CD8-positive, alpha-beta T cell (primary cell): ENCODE measurements at places on chromosomes 1 and 21.
A peak's percentile ranks its signal among the peaks of the same experiment; 100 is the strongest.

DNA sequence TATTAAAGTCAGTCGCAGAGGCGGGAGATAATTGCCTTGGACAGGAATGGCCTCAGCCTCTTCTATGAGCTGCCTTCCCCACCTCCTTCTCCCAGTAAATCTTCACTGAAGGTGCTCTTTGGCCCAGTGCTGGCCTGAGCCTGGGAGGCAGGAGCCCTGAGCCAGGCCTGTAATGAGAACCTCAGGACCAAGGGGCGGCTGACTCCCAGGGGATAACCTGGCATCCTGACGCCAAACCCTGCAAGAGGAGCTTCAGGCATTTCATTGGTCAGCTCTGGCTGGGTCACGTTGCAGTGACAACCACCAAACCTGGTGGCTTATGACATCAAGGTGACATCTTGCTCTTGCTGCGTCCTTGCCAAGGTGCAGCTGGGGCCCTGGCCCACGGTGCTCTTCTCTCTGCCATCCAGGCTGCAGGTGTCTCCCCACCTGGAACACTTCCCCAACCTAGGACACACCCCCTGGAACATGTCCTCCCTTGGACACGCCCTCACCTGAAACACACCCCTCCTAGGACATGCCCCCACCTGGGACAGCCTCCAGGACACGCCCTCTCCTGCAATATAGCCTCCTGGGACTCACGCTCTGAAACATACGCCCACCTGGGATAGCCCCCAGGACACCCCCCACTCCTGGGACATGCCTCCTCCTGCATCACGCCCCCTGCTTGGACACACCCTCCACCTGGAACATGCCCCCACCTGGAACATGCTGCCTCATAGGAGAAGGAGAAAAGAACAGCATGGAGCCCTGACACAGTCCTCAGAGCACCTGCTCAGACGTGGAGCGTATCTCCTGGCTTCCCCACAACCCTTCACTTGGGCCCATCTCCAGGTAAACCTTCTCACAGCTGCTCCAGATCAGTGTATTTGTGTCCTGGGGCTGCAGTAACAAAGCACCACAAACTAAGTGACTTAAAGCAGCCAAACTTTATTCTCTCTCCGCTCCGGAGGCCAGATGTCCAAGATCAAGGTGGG lies 333.6 kb downstream of the NPHP4 start:
- DNase-seq = no peak

- no peak for DNase-seq
Observed at GRCh38 chr21:34690793-34691175, 22.0 kb downstream of the CLIC6 start.

DNA sequence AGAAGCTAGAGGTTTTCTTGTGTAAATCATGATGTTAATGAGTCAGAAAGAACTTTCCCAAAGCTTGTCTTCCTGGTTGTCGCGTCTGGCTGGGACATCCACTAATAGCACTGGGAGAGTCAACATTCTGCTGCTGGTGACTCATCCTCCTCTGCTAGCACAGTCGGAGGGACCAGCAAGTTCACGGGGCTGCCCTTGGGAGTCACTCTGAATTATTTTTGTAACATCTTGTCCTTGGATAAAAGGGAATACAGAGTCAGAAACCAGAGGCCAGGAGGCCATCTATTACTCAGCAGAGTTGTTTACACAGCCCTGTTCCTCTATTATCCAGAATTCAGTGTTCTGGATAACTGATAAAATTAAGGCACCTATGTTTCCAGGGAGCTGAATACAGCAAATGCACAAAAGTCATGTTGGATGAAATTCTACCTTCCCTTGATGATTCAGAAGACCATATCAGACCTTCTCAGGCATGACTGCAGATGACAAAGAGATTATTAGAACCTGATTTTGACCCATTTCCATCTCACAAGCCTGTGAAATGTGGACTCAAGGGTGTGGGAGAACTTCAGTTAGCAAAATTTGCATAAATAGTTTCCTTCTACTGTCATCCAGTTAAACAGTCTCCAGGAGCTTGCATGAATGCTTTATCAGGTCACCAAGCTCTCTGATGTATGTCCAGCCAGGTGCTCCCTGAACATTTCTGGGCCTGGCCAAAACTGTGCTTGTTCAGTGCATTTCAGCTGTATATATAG lies 68.1 kb downstream of the JAK1 start:
- DNase-seq = peak; percentile 25

DNA sequence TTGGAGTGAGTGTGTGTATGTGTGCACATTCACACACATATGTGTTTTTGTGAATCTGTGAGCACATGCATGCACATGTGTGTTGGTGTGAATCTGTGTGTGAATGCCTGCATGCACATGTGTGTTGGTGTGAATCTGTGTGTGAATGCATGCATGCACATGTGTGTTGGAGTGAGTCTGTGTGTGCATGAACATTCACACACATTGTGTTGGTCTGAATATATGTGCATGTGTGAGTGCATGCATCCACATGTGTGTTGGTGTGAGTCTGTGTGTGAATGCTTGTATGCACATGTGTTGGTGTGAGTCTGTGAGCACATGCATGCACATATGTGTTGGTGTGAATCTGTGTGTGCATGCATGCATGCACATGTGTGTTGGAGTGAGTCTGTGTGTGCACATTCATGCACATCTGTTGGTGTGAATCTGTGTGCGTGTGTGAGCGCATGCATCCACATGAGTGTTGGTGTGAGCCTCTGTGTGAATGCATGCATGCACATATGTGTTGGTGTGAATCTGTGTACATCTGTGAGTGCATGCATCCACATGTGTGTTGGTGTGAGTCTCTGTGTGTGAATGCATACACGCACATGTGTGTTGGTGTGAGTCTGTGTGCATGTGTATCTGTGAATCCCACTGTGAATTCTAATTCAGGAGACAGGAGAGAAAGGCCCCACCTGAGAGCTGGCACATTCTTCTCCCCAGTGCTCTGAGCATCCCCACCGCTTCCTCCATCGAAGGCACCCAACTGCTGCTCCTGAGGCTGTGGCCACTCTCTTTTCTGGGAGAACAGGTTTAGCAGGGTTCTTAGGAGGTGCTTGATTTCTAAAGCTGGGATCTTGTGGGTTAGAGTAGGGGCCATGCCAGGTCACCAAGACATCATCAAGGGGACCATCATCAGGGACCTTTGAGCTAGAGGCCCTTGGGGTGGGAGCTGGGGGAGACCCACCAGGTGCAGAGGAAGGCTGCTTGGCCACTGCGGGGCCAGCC lies 117.5 kb upstream of the ARHGEF16 start:
- no peak for DNase-seq

DNA sequence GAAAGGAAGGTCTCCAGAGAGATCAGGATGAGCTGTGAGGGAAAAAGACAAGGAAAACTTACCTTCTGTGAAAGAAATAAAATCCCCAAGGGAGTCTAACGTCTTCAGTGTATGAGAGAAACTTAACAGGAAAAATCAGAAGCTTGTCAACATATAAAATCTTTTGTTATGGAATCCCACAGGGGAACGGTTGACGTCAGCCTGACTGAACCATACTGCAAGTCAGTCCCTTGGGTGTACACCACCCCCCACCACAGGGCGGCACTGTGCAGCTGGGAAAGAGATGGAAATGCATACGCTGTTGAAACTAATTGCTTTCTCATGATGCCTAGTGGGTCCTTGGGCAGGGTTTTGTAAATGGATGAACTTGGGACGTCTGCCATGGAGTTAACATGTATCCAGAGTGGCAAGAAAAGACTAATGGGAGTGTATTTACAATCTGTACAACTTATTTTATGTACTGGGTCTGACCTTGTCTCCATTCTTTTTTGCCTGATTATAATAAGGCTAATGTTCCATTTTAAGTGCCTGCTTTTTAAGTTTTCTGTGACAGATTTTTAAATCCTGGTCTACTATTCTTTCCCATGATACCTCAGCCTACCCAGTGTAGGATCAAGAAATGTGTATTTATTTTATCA lies 22.7 kb downstream of the UTP25 start:
- DNase-seq = no peak

DNA sequence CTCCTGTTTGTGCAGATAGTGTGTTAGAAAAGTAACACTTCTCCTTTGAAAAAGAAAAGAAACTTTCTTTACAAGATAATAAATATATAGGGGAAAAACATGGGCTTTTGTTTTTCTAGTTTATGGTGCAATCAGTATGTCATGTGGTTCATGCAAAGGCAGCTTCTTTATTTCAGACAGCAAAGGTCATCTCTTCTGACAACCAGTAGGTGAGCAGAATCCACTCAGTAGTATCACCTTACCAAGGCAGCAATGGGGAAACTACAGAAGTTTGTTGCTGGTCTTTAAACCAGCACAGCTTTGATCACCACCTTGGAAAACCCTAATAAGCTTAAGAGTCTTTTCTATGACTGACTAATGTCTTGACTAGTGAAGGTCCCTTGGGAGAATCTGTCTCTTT lies 13.0 kb upstream of the SAMSN1 start:
- DNase-seq = no peak

- DNase-seq = no peak
Observed at GRCh38 chr21:33022489-33022827, 3.3 kb upstream of the OLIG2 start.

GRCh38 chr1:214281720-214282629 lies 1.0 kb downstream of the SMYD2 start:
- DNase-seq = no peak

DNA sequence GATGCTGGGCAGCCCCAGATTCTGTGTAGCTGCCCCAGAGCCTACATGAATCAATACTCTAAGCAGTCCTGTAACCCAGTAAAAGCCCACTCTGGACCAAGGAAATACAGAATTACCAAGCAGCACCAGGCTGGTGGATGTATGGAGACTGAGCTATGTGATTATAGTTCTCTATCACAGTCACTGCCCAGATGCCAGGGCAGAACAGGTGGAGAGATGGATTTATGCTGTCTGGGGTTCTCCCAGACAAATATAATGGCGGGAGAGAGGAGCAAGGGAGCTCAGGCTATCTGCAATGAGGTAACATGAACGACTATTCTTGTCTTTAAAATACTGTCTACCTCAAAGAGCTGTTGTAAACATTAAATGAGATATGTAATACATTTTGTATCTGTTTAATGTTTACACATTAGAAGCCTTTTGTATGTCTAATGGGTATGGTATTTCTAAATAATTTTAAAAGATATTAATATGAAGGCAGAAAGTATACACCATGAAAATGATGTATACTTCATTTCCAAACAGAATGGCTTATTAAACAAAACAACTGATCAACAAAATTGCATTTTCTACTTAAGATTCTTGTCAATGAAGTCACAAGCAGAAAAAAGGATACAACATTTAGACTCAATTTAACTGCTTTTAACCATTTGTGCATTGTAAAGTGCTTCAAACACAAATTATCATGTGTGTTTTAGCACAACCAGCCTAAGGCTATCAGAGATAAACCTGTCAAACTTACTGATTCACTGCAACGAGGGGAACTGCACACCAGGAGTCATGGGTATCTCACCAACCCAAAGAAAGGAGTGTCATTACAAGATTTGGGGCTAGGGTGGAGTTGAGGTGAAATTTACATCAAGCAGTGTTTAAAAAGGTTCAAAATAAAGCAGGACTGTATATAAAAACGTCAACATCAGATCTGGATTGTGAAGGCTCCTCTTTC lies 3.0 kb downstream of the SDE2 start:
- DNase-seq = no peak

DNA sequence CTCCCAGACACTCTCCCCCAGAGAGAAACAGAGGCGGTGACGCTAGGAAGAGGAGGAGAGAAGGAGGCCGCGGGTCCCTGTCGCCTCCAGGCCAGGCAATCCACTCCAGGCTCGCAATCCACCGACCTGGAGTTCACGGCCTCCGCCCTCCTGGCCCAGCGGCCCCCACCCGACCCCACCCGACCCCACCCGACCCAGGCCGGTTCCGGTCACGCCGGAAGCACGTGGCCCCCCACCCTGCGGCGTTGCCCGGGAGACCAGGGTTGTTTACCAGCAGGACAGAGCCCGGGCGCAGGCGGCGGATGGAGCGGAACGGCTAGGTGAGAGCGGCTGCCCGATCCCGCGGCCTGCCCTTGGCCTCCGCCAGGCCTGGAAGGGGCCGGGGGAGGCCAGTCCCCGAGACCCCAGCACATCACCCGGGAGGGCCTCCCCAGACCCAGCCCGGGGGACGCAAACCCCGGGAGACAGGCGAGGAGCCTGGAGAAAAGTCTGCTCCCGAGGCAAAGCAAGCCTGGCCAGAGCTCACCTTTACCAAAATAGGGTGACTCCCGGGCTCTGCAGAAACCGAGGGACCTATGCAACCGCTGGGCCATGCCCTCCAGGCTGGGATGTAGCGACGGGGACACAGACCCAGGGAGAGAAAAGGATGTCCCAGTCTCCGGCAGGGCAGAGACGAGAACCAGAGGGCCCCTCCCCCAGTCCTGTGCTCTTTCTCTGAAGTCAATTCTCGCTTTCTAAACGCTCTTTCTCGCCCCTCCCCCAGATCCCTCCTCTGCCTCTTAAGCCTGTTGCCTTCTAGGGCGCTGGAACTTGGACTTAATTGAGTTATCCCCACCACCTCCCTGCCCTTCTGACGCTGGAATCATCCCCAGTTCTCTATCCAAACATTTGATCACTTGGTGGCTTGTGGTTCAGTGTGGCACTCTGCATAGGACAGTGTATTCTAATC lies at the start of the genes PLA2G2C and UBXN10:
Gene PLA2G2C (minus strand): TSS at position 685 of the 949 bp plus-strand sequence. CDS start 9,155 bp downstream, outside the sequence.
Gene UBXN10 (plus strand): TSS at position 263 of the 949 bp plus-strand sequence. CDS start 4,466 bp downstream, outside the sequence.
- DNase-seq = peak; percentile 33

GRCh38 chr1:226268421-226269124 lies 40.4 kb downstream of the LIN9 start:
- no peak for DNase-seq

GRCh38 chr21:27292229-27292628 lies 325.3 kb upstream of the ADAMTS5 start:
- no peak for DNase-seq

- DNase-seq = no peak
Observed at GRCh38 chr21:14557413-14557812, 11.3 kb upstream of the SAMSN1 start.

- no peak for DNase-seq
Observed at GRCh38 chr1:69861641-69862040, 293.9 kb downstream of the LRRC7 start.

DNA sequence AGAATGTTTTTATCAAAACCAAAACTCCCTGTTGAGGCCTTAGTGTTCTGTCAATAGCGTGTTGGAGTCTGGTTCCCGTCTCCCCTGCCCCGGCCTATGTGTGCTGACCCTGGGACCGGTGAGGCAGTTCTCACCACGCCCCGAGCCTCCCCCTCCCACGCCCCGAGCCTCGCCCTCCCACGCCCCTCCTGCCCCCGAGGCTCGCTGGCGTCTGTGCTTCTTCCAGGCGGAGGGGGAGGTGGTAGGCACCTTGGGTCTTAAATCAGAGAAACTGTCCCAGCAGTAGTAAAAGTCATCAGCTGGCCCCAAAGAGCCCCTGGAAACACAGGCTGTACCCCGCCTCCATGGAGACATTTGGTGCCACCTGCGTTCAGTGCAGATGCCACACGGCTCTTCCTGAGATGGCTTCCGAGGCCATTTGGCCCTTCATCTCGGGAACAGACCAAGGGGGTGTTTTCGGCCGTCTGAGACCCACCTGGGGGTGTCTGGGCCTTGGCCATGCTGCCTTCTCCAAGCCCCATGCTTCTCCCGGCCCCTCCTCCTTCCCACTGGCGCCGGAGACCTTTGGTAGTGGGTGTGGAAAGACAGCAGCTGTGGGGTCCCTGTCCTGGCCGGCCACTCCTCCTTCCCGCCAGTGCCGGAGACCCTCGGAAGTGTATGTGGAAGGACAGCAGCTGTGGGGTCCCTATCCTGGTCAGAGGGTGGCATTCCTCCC lies 44.7 kb downstream of the SKI start:
- DNase-seq = no peak

GRCh38 chr1:21100481-21100921 lies 76.2 kb downstream of the EIF4G3 start:
- DNase-seq = no peak

GRCh38 chr1:84919461-84919970 lies 26.5 kb upstream of the LPAR3 start:
- DNase-seq = no peak
